Caudate nucleus (tissue), 63 donors: ENCODE measurements at places on chromosomes 7 and 10.

GRCh38 chr7:44712012-44712411 lies 36.6 kb upstream of the ZMIZ2 start:
- DNase-seq = no peak

DNA sequence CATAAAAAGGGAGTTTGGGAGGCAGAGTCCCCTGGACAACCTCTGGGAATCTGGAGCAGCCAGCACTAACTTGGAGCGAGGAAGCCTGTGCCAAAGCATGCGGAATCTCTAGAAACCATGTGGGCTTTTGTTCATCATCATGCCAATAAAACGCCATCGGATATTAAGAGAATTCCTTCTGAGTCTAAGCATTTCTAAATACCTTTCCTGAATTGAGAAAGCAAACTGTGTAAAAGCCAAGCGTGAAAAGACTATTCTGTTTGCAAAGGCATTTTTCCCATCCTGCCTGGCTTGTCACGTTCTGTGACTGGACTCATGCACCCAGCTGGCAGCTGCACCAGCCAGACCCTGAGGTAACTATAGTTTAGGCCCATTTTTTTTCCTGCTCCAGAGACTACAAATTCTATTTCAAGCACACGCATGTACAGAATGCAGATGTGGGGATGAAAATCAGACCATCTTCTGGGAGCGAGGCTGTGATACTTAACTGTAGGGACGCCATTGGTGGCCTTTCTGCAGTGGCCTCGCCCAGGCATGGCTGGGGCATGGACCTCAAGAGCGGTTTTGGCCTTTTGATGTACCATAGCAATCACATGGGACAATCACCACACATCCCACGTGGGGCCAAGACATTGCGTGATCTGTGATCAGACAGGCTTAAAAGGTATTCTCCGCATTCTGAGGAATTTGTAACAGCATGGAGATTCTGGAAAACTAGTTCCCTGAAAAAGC lies 218.9 kb downstream of the KIAA1217 start:
- DNase-seq = no peak

DNA sequence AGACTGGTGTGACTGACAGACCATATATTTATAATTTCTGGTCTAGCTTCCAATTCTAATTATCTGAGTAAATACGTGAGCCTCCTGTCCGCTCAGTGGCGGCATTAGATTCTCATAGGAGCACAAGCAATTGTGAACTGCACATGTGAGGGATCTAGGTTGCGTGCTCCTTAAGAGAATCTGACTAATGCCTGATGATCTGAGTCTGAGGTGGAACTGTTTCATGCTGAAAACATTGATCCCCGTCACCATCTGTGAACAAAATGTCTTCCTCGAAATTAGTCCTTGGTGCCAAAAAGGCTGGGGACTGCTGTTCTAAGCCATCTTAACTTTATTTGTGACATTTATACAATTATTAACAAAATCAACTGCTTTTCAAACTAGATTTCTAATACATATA lies 164.7 kb upstream of the MEOX2 start:
- DNase-seq = no peak

- DNase-seq = no peak
Observed at GRCh38 chr7:70035955-70036354, 437.7 kb downstream of the AUTS2 start.

DNA sequence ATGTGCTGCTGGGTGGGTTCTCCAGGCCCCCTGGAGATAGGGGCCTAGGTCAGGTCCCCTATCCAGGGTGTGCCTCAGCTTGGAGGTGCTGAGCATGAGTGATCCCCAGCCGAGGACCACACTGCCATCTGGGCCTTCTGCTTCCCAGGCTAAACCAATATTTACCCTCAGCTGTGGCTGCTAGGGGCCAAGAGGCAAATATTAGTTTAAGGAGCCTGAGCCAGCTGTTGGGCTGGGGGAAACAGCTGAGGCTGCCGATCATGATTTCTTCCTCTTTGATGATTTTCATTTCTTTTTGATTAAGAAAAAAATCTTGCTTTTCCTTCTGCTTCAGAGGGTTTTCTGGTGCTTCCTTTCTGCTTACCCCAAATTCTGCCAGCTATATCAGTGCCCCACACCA lies 83.4 kb downstream of the NEURL1 start:
- DNase-seq = no peak

- no peak for DNase-seq
Observed at GRCh38 chr7:2154831-2155230, 77.9 kb downstream of the MAD1L1 start.

DNA sequence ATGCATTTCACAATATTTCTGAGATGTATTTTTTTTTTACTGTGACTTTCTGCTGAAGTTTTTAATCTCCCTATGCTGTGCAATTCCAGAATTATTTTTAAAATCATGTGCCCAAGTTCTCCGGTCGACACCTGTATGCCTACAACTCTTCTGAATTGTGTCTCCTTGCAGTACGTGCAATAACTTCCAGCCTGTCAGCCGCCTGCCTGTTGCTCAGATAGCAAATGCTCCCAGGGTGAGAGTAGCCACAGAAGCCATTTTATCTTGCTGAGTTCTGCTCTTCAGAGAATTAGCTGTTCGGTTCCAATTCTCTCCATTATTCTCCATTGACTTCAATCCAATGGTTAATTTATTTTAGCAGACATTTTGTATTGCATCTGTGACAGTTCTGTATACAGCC lies 188.3 kb downstream of the CDC14C start:
- no peak for DNase-seq

- no peak for DNase-seq
Observed at GRCh38 chr7:19133886-19134285, 11.3 kb downstream of the FERD3L start.

- no peak for DNase-seq
Observed at GRCh38 chr7:98079891-98080648, 26.6 kb upstream of the LMTK2 start.

GRCh38 chr10:43138021-43138756 lies at the start of gene CSGALNACT2:
CSGALNACT2 (plus strand) TSS chr10:43138445; CDS start chr10:43155150, 16,705 bp downstream.
- peak; percentile 63 for DNase-seq

- DNase-seq = no peak
Observed at GRCh38 chr7:89621925-89622641, 532.2 kb upstream of the STEAP1 start.

DNA sequence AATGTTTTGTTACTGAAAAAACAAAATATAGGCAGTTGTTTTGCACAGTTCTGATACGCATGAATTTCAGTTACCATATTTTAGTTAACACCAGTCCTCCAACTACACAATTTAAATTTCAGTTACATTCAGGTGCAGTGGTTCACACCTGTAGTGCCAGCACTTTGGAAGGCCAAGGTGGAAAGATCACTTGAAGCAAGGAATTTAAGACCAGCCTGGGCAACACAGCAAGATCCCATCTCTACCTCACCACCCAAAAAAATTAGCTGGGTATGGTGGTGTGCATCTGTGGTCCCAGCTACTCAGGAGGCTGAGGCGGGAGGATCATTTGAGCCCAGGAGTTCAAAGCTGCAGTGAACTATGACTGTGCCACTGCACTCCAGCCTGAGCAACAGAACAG lies 45.3 kb downstream of the ABI1 start:
- no peak for DNase-seq

DNA sequence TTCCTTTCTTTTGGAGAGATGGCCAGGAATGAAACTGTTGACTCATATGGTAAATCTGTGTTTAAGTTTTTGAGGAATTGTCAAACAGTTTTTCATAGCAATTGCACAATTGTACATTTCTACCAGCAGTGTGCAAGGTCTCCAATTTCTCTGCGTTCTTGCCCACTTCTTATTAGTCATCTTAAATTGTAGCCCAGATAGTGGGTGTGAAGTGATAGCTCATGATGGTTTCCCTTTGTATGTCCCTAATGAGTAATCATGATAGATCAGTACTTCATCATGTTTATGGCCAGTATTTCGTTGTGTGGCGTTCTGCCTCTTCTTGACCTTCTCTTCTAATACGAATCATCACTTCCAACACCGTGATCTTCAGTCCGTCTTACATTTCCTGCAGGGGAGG lies 136.3 kb downstream of the DOCK1 start:
- no peak for DNase-seq

- DNase-seq = no peak
Observed at GRCh38 chr7:11469028-11469745, 362.8 kb downstream of the THSD7A start.

GRCh38 chr10:5461914-5462840 lies 37.2 kb downstream of the CALML5 start:
- no peak for DNase-seq

GRCh38 chr7:139576179-139576973 lies 52.9 kb downstream of the CLEC2L start:
- no peak for DNase-seq

GRCh38 chr7:40015790-40016296 lies 65.8 kb downstream of the CDK13 start:
- DNase-seq = no peak
